SJSA1 (cell line): ENCODE measurements at places on chromosomes 2 and 18.

DNA sequence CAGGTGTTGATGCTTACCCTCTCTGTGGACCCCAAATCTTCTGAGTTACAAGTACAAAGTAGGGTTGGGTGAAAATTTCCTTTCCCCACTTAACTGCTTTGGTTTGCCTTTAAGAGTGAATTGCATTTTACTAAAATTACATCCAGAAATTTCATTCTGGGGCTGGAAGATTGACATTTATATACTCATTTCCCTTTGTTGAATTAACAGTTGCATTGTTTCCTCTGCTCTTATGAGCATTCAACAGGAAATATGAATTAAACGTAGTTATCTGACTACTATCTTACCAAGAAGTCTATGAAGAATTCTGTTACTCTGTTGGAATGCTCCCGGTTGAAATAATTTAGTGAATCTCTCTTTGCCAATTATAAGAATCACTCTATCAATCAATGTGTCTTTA is 1231.1 kb upstream of the NXPH2 start:
- no peak for DNase-seq

- no peak for DNase-seq
Measured at GRCh38 chr2:120605231-120605935, 130.3 kb upstream of the GLI2 start.

- DNase-seq, result no peak
Measured at GRCh38 chr2:19476327-19476726, 117.9 kb upstream of the OSR1 start.

GRCh38 chr18:79818631-79819030 is 20.9 kb downstream of the KCNG2 start:
- DNase-seq, result no peak
